ENCODE measurements at places on chromosomes 1 and 21.

GRCh38 chr1:209484429-209484828 is 99.1 kb upstream of the CAMK1G start:
- DNase-seq = no peak

DNA sequence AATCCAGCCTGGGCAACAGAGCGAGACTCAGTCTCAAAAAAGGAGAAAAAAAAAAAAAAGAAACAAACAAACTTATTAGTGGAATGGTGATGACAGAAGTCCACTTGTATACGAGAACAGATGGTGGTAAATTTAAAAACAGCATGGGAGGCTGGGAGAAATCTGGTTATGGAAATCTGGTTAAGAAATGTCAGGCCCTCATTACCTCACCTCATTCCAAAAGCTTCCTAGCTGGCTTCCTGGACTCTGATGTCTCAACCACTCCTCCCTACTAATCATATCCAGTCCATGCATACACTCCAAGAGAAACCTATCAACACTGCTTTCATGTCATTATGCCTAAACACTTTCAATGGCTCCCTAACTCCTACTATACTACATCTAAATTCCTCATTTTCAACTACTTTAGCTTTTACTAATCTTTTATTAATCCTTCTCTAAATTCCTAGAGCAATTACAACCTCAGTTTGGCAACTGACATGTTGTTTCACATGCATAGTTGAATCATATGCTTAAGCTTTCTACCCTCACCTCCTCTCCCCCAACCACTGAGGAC is 52.9 kb downstream of the FOXJ3 start:
- DNase-seq = no peak

GRCh38 chr1:153963850-153964331 is 554 bp upstream of the SLC39A1 start:
- DNase-seq = peak; percentile 52

GRCh38 chr1:176843352-176844297 is 320.9 kb downstream of the ASTN1 start:
- peak; percentile 38 for DNase-seq

GRCh38 chr1:158101455-158101854 is 79.2 kb upstream of the CD1D start:
- DNase-seq = no peak

DNA sequence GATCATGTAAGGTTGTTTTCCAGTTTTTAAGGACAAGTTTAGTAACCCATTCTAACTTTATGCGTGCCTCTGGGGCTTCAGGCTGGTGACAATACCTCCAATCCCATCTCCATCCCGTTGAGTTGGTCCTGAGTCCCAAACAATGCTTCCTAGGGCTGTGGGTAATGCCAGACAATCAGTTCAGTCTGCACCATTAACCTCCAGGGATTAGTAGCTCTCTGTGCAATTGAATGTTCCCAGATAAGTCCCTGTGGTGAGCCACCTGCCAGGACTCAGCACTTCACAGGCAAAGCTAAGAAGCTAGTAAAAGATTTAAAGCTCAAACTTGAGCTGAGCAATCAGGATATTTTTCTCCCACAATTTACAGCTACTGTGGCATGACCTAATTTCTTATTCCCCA is 462.2 kb upstream of the PTBP2 start:
- no peak for DNase-seq

GRCh38 chr1:53899708-53900107 is 5.7 kb downstream of the DIO1 start:
- DNase-seq = no peak

- DNase-seq = no peak
Measured at GRCh38 chr1:184362876-184363275, 24.0 kb upstream of the C1orf21 start.

DNA sequence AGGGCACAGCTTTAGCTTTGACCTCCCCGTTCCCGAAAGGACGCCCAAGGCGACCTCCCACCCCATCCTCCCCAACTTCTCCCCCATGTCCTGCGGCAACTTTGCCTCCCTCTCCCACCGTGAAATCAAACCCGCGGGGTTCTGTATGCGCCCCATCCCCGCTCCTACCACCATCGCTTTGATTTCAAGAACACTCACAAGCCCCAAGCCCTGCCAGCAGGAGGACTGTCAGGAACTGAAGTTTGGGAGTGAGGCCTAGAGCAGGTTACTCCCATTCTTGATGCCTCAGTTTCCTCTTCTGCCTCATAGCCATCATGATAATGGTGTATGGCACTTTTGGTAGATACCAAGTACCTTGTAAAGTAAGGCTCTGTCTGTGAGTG is 2.3 kb downstream of the PTPRU start:
- no peak for DNase-seq

- DNase-seq = peak; percentile 95
Measured at GRCh38 chr1:53889304-53890298, at the start of gene YIPF1. TSS of gene YIPF1 (minus strand) at chr1:53889797. CDS start at chr1:53888937, 860 bp downstream.

DNA sequence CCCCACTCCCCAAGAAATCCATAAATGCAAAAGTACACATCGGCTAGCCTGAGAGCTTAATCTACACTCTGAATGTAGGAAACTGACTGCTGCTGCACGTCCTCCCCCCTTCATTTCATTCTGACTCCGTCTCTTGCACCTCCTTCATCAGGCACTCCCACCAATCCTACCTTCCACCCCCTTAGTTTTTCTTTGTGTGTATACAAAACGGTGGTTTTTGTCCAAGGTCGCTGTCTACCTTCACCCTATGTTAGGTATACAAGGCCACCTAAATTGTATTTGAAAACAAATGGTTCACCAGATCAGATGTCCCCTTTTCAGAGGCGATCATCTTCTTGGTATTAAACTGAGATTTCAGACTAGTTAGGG is 1.9 kb downstream of the WDR26 start:
- DNase-seq = peak; percentile 32

GRCh38 chr1:37133276-37134145 is 99.2 kb upstream of the GRIK3 start:
- no peak for DNase-seq

GRCh38 chr21:41142051-41142795 is 25.7 kb upstream of the BACE2 start:
- DNase-seq = no peak
